Chondrocyte (in vitro differentiated cells): ENCODE measurements at places on chromosomes 3 and 15. TPM values are rescaled to one million over a fixed set of nuclear protein-coding genes. Genes with fewer than 3 reads are reported as not detected.

INSYN1 gene
- total RNA-seq: 9.9 to 24.9 TPM (median 23.0 TPM) in 3 replicates

RPUSD2 gene
- 7.7 to 10.9 TPM (median 10.2 TPM) in 3 replicates for total RNA-seq

FAM227B gene
- total RNA-seq: 1.00 to 2.2 TPM (median 1.9 TPM) in 3 replicates

BCHE gene
- 1.6 to 4.2 TPM (median 1.9 TPM) in 3 replicates for total RNA-seq

SLC2A2 gene
- total RNA-seq: not detected in 3 replicates

HLTF gene
- 26.4 to 30.9 TPM (median 29.8 TPM) in 3 replicates for total RNA-seq

LEKR1 gene
- total RNA-seq: 0.45 to 0.59 TPM in 2 of 3 replicates, not detected in the other

NGLY1 gene
- total RNA-seq: 24.6 to 32.7 TPM (median 29.1 TPM) in 3 replicates

AKAP13 gene
- 80.6 to 134 TPM (median 81.3 TPM) in 3 replicates for total RNA-seq

NRG4 gene
- not detected in 3 replicates for total RNA-seq

DNA sequence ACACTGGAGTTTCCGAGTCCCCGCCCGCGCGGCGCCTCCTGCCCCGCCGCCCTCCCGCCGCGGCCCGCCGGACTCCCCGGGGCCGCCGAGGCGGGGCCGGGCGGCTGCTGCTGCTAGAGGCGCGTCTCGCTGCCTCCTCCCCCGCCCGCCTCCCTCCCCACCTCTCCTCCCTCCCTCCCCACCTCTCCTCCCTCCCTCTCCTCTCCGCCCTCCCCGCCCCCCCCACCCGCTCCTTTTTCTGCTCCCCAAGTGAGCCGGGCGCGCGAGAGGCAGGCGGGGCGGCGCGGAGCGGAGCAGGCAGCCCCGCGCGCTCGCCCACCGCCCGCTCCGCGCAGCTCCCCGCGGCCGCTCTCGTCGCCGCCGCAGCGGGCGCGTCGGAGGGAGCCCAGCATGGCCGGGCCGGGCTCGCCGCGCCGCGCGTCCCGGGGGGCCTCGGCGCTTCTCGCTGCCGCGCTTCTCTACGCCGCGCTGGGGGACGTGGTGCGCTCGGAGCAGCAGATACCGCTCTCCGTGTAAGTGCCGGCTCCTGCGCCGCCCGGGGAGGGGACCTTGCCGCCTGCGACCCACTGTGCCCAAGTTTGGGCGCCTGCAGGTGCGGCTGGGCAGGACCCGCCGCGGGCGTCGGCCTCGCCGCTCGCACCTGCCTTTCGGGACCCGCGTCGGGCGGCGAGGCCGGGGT is at the start of gene CACNA2D3:
CACNA2D3 (plus strand) TSS at position 229 of the 679 bp plus-strand sequence.
- no peaks in the 10 kb centered on the region for H3K36me3 ChIP-seq
- H3K4me1 ChIP-seq: peaks cover 9% of the 10 kb centered on the region
- DNase-seq: no peak
- peaks cover 60% of the 10 kb centered on the region for H3K27me3 ChIP-seq

DNA sequence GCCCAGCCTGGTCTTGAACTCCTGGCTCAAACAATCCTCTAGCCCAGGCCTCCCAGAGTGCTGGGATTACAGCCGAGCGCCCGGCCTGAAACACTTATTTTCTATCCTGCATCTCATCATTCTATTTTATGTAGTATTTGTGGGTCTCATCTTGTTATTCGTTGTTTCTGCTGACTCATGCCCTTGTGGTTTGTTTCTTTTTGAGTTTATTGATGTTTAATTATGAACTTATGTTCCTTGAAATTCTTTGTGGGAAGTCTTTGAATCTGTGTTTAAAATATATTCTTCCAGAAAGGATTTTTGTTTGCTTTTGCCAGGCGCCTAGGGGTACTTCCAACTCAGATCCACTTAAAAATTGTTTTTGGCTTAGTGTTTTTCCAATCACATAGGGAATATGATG is 78.3 kb upstream of the C15orf39 start:
- H3K4me1 ChIP-seq: peaks cover 26% of the 10 kb centered on the region
- no peak for DNase-seq
- no peak overlapping the region for H3K4me3 ChIP-seq
- H3K36me3 ChIP-seq: peaks cover 1% of the 10 kb centered on the region
- peak overlapping the region; percentile 78 for H3K27ac ChIP-seq

DNA sequence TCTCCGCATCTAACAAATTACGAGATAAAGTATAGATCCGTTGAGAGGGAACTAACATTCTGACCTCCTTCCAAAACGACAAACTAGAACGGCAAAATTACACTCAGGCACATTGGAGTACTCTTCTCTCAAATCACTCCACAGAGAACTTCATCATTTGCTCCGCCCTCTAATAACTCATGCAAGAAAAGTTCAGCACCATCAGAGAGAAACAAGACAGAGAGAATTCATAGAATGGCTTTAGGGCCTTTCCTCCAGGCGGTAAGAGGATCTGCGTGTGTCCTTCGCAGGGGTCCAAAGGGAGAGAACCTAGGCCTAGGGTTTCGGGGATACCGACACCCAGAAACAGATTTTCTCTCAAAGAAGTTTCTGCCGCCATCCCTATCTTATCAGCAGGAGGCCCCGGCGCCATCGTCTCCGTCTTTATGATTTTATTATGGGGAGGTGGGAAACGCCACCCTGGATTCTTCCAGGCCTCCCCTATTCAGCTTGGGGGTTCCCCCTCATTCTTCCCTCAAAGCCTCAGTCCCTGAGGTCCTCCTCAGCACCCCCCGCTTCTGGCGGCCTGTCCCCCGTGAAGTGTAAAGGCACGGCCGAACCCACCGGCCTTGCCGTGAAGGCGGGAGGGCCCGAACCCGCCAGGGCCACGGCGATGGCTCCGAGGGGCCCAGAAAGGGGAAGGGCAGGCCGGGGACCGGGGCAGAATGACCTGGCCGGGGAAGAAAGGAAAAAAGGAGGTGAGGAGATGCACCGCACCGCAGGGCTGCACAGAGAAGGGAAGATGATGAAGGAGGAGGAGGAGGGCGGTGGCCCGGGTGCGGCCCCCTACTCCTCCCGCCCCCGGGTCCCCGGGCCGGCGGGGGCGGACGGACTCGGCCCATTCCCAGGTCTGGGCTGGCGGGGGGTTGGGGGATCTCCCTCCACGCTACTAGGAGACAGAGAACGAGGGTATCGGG is 768 bp downstream of the UBXN7 start:
- H3K36me3 ChIP-seq: no peaks in the 10 kb centered on the region
- peak overlapping the region; percentile 70 for H3K27ac ChIP-seq

DNA sequence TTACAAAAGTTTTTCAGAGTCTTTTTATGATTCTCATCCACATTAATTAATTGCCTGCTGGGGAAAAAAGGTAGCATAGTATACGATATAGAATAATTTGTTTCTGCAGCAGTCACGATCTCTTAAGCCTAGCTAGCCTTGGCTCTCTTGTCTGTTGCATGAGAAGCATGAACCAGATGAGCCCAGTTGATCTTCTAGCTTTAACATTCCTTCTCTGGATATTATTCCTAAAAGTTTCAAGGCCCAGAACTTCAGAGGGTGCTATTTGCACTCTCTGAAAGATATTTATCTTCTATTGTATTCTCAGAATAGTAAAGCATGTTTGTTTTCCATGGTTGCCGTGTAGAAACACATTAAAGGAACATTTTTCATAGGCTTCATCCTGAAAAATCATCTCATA is 69.3 kb downstream of the BTLA start:
- no peak overlapping the region for H3K27ac ChIP-seq
- no peaks in the 10 kb centered on the region for H3K36me3 ChIP-seq
- DNase-seq: no peak
- H3K4me3 ChIP-seq: no peak overlapping the region

- no peak overlapping the region for H3K4me3 ChIP-seq
- H3K36me3 ChIP-seq: no peaks in the 10 kb centered on the region
- no peak overlapping the region for H3K27ac ChIP-seq
- no peak for DNase-seq
These were observed 42.9 kb downstream of the KLF15 start for GRCh38 chr3:126314305-126314789.

DNA sequence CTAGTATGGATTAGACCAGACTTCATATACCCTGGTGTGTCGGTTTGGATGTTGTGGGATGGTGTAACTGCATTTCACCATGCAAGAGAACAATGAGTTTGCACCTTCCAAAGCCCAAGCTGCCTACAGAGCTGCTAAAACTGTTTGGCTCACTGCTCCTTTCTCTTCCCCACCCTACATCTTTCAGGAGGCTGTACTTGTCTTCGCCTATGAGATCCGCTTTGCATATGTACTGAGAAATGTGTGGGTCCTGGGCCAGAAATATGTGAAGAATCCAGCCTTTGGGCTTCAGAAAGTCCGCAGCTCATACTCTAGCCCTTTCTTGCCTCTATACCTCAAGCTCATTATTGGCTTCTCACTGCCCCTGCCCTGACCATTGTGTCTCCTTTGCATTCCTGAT is 1060.0 kb downstream of the NTRK3 start:
- no peaks in the 10 kb centered on the region for H3K4me1 ChIP-seq
- no peaks in the 10 kb centered on the region for H3K27me3 ChIP-seq
- DNase-seq: no peak
- no peaks in the 10 kb centered on the region for H3K36me3 ChIP-seq
- no peak overlapping the region for H3K4me3 ChIP-seq
- no peak overlapping the region for H3K27ac ChIP-seq

DNA sequence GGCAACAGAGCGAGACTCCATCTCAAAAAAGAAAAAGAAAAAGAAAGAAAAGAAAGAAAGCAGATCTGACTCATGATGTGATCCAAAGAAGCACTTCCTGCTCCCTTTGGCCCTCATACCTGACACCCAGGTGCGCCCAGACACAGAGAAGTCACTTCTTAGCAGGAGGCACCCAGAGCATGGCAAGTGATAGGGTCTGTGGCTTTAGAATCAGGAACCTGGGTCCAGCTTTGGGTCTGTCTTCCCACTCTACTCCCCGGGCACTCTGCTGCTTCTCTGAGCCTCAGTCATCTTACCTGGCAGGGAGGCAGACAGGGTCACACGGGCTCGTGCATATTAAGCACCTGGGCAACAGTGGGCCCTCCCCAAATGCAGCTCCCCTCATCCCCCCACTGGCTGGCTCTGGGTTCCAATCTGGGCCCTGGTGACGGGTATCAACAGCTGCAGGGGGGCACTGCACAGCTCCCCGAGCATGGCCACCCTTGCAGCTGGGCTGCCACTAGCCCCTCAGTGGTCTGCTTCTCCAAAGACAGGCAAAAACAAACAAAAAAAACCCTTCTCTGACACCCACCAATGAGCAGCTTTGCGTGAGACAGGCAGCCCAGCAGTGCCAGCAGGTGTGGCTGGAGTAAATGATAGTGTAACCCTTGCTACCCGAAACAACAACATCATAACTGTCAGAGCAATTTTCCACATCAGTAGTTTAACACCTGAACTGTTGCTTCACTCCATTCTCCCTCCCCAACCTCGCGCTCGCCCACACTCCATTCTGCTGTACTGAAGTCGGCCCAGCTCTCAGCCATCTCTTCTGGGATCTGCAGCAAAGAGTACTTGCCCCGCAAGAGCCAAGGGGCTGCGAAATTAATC is 99.8 kb downstream of the MEGF11 start:
- H3K4me3 ChIP-seq: no peak overlapping the region
- no peak overlapping the region for H3K27ac ChIP-seq
- H3K27me3 ChIP-seq: peaks cover 79% of the 10 kb centered on the region
- peaks cover 2% of the 10 kb centered on the region for H3K36me3 ChIP-seq
- no peaks in the 10 kb centered on the region for H3K4me1 ChIP-seq

GRCh38 chr3:128549283-128550112 is 56.5 kb upstream of the GATA2 start:
- H3K4me3 ChIP-seq: peak overlapping the region; percentile 61
- H3K4me1 ChIP-seq: peaks cover 47% of the 10 kb centered on the region
